T follicular helper cell (primary cell): ENCODE measurements at places on chromosomes 1 and 21.

DNA sequence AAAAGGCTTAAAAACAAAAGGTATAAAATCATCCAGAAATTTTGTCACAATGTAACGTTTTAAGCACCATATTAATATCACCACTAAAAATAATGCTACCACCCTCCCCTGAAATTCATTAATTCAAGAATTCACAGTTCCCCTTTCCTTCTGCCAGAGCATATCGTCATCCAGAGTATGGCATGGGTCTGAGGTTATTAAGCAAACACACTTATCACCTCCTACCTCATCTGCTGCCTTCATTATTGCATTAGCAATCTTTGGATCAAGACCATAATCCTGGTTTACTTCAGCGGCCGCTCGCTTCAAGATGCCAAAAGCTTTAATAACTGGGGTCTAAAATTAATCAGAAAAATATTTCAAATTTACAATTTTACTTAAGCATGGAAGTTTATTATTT lies 6.2 kb downstream of the FH start:
- DNase-seq = no peak

DNA sequence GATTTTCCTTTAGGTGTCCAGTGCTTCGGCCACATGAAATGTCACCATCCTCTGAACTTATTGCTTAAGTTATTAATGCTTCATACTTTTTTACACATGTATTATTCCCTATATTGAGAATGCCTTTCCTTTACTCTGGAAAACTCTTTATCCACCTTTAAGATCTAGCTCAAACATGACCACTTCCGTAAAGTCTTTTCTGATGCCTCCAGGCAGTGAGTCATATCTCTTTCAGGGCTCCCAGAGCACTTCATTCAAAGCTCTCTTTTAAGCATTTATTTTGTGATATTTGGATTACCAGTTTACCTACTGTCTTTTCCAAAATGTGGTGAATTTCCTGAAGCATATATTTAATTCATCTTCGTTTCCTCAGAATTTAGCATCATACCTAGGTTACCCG lies 178.9 kb downstream of the HS2ST1 start:
- no peak for DNase-seq

DNA sequence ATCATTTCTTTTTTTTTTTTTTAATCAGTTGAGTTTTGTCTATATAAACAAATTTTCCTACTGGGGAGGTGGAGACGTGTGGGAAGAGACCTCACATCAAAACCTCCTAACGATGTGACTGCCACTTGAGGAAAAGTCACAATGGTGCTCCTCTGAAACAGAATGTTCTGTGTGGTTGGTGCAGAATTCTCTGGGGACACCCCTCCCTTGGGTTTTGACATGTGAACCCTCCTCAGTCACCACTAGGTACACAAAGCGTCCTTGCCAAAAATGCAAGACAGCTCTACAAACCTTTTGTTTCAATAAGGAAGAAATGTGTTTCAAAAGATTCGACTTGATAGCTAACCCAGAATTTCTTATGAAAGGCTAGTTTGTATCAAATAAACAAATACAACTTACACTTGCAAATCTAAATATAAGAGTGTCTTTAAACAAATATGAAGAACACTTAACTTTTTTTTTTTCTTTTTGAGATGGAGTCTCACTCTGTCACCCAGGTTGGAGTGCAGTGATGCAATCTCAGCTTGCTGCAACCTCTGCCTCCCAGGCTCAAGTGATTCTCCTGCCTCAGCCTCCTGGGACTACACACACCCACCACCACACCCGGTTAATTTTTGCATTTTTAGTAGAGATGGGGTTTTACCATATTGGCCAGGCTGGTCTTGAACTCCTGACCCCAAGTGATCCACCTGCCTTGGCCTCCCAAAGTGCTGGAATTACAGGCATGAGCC lies 9.3 kb downstream of the SLC25A24 start:
- no peak for DNase-seq

GRCh38 chr1:1212780-1213344 lies 1.1 kb downstream of the TNFRSF4 start:
- DNase-seq = no peak

GRCh38 chr1:228851193-228851592 lies 115.9 kb downstream of the RHOU start:
- no peak for DNase-seq

DNA sequence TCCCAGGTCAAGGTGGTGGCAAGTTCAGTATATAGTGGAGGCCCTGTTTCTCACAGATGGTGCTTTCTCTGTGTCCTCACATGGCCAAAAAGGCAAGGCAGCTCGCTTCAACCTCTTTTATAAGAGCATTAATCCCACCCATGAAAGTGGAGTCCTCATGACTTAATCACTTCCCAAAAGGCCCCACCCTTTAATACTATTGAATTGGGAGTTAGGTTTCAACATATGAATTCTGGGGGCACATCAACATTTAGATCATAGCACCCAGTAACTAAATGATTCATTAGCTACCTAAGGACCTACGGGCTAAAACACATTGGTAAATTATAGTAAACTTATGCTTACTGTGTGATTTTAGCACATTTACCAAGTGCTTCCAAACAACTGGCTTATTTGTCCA lies 317.9 kb downstream of the LTN1 start:
- DNase-seq = no peak

GRCh38 chr1:56229186-56229585 lies 350.2 kb downstream of the PLPP3 start:
- DNase-seq = no peak

DNA sequence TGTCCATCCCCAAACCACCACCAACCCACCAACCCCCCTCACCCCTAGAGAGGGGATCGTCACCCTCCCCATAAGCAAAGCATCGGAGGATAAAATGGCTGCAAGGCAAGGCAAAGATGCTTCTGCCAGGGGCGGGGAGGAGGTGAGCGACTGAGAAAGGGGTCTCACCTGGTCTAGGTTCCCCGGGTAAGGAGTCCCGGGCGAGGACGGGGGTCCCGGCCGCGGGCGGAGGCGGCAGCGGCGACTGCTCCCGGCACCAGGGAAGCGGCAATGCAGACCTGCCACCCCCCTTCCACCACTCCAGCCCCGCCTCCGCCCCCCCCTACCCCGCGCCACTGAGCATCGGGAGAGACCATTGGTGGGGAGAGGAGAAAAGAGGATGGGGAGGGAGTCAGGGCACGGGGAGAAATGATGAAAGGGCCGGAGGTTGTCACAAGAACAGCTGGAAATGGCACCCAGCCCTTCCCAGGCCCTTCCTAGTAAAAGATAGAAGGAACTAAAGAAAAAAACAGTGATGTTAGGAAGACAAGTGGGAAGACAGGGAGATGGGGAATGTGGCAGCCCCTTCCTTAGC lies at the start of gene SV2A:
TSS of gene SV2A (minus strand) at position 274 of the 574 bp plus-strand sequence. CDS start 4,004 bp downstream, outside the sequence.
- peak; percentile 36 for DNase-seq

- DNase-seq = no peak
Measured at GRCh38 chr1:12435639-12436344, 182.2 kb downstream of the DHRS3 start.

DNA sequence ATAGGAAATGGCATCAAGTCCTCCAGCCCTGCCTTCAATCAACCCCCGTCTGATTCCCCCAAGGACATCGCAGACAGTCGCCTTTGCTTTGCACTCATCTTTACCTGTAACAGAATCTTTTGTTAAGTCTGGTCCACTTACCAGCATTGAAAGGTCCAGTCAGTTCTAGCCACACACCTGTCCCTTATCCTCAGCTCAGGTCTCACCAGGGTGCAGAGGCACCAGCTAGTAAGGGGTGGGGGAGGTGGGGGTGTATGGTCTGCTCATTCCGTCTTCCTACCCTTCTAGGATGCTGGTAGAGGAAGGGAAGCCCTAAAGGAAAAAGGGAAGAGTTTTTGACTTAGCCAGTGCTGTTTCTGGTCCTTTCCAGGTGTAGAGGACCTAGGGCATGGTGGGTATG lies 427.7 kb downstream of the MATN1 start:
- no peak for DNase-seq

- DNase-seq = no peak
Measured at GRCh38 chr1:82099170-82099569, 298.4 kb downstream of the ADGRL2 start.

- DNase-seq = no peak
Measured at GRCh38 chr1:196538473-196538872, 69.8 kb downstream of the KCNT2 start.

DNA sequence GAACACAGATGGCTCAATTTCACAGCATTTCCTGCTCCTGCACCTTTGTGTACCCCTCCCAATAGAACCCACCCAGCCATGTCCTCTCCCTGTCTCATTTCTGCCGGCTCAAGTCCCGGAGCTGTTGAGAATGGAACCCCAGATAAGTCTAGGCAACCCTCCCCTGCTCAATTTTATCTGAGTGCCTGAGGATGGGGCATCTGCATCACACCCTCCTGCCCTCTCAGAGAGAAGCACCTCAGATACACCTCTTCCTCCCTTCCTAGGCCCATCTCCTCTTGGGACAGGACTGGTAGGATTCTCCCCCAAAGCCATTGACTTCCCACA lies 1.1 kb downstream of the KIF21B start:
- DNase-seq = no peak

DNA sequence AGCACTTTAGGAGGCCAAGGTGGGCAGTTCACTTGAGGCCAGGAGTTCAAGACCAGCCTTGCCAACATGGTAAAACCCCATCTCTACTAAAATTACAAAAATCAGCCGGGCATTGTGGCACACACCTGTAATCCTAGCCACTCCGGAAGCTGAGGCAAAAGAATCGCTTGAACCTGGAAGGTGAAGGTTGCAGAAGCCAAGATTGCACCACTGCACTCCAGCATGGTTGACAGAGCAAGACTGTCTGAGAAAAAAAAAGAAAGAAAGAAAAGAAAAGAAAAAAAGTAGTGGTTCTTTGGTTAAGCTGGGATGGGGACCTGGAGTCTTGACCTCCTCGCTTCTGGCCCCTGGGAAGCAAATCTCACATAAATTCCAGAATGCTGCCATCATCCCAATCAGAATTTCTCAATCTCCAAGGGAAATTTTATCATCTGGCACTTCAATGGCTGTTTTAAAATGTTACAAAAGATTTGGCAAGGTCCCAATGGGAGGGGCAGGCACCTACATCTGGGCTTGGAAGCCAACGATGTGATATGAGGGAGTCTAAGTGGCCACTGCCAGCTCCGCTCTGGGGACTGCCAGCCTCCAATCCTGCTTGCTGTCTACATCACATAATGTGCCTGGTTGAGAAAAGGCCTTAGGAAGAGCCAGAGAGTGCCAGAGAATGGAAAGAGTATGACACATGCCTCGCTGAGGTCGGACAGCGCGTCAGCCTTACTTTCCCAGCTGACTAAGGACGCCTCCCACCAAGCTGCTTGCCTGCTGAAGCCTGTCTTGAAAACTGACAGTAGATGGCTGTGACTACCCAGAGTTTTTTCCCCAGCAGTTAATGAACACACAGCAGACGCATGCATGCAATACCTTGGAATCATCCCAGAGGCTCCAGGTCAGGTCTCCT lies 42.1 kb upstream of the SRP9 start:
- DNase-seq = no peak

- DNase-seq = no peak
Measured at GRCh38 chr1:115456441-115456961, 118.5 kb upstream of the NGF start.

- no peak for DNase-seq
Measured at GRCh38 chr1:246416261-246416660, 90.8 kb downstream of the SMYD3 start.

DNA sequence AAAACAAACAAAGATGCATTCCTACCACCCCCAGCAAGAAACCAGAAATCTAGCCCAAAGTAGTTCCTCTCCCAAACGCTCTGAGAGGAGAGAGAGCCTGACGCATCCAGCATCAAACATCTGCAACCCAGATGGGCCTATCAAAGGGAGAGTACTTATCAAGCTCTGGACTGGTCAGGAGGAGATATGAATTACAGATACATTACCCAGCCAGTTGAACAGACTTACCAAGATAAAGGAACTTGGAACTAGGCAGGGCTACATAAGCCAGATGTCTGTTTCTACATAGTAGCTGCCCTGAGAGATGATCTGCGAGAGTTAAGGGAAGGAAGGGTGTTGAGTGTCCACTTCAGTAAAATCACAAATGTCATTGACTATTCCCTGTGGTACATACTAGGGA lies 138.4 kb downstream of the PAPPA2 start:
- no peak for DNase-seq

- no peak for DNase-seq
Measured at GRCh38 chr1:40750451-40750908, 33.1 kb upstream of the KCNQ4 start.

DNA sequence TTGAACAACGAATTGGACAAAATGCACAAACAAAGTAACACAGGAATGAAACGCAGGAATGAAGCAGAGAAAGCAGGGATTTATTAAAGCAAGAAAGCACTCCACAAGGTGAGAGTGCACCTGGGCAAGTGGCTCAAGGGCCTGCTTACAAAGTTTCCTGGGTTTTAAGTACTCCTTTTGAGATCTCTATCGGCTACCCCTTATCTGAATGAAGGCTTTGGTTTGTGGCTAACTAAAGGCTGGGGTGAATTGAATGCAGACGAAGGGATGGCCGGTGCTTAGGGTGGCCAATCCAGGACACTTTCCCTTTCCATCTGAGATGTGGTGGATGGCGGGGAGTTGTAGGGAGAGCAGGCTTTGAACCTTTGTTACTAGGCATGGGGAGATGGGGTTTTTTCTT lies 151.4 kb upstream of the KIAA0040 start:
- DNase-seq = no peak

- no peak for DNase-seq
Measured at GRCh38 chr1:166875302-166875733, 746 bp downstream of the TADA1 start.

GRCh38 chr1:71273334-71273733 lies 192.5 kb upstream of the ZRANB2 start:
- no peak for DNase-seq

DNA sequence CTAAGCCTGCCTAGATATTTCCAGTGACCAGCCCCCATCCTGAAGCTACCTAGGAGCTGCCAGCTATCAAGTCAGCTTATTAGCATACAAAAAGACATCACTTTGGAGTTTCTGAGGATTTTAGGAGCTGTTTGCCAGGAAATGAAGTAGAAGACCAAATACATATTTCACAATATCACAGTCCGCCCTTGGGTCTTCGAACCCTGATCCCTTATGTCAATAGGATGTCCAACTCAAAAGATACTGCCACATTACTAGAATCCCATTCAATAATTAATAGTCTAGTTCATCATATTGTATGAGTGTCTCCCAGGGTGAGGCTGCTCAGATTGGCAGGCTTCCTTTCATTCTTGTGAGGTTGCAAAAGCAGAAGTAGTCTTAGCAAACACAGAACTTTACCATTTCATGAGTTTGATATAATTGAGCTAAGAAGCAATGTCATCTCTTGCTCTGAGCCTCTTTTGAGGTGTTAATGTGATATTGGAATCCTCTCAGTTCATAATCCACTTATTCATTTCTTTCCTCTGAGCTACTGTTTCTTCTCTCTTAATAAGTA lies 13.6 kb downstream of the IPO9 start:
- DNase-seq = no peak

- no peak for DNase-seq
Measured at GRCh38 chr1:18191481-18192155, 84.0 kb downstream of the IGSF21 start.

DNA sequence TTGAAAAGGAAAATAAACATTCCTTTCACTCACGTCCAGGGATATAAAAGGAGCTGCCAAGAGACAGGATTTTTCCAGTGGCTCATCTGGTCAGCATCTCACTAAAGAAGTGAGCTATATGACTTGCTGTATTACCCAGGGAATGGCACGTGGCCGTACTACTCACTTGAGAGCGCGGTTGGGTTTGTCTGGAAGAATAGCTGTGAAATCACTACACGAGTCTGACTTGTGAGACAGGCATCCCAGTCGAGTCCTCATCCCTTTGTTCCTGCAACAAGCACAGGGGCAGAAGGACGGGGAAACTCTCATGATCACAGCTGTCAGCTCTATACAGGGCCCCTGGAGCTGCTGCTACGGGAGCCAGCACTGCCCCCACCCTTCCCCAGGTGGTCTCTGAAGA lies 17.7 kb downstream of the RGS8 start:
- DNase-seq = no peak

GRCh38 chr1:231107151-231107550 lies 54.7 kb upstream of the TRIM67 start:
- DNase-seq = no peak
